ENCODE measurements at places on chromosomes 2 and 18. TPM values are rescaled to one million over a fixed set of nuclear protein-coding genes. Genes with fewer than 3 reads are reported as not detected.

The KCNS3 gene
- 0.31 TPM for total RNA-seq

The TUBA4B gene
- not detected for total RNA-seq

The HEATR5B gene
- total RNA-seq = 18.6 TPM

The TNS1 gene
- 15.7 TPM for total RNA-seq
